Mucosa of gallbladder (tissue), 1 donor: ENCODE measurements at places on chromosomes 6 and 20. TPM values are rescaled to one million over a fixed set of nuclear protein-coding genes. Genes with fewer than 3 reads are reported as not detected.

DNA sequence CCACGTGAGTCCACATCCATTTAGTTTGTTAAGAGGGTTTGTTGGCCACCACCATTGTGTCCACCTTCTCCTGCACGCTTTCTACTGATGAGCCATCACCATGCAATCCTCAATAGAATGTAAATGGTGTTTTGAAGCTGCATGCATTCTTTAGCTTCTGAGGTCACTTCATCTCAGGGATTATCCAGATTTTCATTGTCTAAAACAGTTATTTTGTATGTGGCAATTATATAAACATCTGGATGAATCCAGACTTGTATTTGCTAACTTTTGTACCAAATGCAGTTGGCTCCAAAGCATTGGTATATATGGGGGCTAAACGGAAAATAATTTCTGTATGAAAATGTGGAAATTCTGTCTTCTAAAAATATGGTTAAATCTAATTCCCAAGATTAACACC lies 231.2 kb upstream of the ARID1B start:
- no peak for DNase-seq

DNA sequence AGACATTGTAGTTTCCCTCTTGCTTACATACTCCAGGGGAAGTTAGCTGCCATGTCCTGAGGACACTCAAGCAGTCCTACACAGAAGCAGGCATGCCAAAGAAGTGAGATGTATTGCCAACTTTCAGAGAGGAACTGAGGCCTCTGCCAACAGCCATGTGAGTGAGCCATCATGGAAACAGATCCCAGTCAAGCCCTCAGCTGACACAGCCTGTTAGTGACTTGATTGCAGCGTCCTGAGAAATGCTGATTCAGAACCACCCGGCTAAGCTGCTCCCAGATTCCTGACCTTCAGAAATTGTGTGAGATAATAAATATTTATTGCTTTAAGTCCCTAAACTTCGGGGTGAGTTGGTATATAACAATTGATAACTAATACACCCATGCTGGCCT lies 38.1 kb downstream of the GSTA2 start:
- DNase-seq, result peak; percentile 37

DNA sequence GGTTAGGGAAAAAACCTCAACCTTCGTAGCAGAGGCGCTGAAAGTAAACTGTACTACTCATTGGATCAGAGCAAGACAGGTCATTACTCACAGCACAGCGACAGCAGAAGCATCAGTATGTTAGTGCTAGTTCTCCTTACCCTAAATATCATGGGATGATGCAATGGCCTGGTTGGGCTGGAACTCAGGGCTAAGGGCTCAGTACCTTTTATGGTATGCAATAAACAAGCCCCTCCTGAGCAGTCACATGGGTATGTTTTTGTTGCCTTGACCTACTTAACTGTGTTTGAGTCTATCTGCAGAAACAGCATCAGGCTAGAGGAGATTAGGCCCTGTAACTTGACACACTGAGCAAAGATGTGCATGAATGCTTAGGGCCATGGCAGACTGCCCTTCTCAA lies 369.4 kb upstream of the IMPG1 start:
- no peak for DNase-seq

GRCh38 chr20:13910492-13910891 lies 79.9 kb downstream of the SEL1L2 start:
- no peak for DNase-seq

- peak; percentile 52 for DNase-seq
Measured at GRCh38 chr6:144343701-144344428, 58.7 kb downstream of the UTRN start.

DNA sequence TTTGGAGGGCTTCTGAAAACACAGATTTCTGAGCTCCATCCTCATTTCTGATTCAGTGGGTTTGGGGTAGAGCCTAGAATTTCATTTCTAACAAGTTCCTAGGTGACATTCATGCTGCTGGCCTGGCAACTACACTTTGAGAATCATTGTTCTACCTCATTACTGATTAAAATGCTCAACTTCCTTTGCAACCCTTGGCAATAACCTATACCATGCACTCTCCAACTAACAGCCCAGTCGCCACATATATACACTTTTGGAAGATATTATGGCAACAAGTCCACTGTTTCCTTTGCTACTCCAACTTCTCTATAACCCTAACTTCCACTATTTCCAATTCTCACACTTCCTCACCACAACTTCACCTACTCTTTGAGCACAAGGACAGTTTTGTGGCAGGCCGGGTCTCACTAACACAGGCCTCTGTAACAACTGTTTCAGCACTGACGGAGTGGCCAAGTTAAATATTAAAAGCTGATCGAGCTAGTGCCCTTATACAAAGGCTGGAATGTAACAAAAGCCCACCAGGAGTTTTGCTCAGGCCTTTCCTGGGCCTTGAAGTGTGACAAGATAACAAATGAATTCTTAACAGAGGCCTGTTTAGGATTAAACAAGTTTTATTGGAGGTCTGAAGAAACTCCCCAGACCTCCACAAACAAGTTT lies 32.1 kb upstream of the RAB23 start:
- no peak for DNase-seq

GRCh38 chr20:63074631-63075030 lies 67.9 kb upstream of the BHLHE23 start:
- no peak for DNase-seq

DNA sequence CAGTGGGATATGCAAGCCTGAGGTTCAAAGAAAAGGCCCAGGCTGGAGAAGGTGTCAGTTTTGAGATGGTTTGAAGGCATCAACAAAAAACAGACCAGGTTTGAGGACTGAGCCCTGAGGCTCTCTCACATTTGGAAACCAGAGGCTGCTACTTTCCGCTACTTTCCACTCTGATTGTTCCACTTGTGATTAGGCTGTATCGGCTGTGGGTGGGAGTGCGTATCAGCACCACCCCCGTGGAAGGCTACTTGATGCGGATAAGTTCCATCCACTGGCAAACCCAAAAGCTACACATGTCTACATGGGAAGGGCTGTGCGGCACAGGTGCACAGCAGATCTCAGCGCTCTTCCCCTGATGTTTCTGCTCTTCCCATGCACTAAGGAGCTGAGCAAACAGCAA lies 198.7 kb downstream of the GMPR start:
- no peak for DNase-seq

DNA sequence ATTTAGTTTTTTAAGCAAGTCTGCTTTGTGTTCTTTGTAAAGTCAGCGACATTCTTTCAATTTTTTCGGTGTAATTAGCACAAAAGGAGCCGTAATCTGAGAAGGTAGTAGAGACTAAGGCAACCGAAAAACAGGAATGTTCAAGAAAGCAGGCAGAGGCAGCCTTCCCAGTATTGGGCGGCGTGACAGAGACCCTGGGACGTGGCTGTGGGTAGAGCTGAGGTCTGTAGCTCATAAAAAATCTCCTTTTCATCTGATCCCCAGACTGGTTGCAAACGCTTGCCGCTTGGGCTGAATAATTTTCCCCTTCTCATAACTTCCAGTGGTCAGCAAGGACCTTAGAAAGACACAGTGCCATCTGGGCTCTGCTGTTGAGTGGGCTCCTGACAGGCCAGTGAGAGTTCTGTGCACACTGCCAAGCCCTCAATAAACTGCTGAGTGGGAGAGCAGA lies 30.8 kb downstream of the GNAS start:
- DNase-seq, result no peak

GRCh38 chr20:39778847-39779604 lies 816.9 kb downstream of the DHX35 start:
- no peak for DNase-seq

DNA sequence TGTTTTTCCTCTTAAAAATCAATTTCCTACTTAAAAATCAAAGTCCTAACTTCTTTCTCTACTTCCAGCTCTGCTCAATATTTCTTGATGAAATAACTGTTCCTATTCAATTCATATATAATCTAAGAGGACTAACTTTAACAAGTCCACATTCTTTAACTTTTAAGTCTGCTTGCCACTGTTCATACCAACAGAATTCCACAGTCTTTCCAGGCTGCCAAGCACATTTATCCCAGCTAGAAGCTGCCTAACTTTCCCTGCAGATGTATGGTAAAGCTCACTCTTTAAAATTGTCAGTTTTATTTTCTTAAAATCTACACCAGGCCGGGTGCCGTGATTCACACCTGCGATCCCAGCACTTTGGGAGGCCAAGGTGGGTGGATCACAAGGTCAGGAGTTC lies 11.5 kb downstream of the CALHM6 start:
- DNase-seq, result no peak

- no peak for DNase-seq
Measured at GRCh38 chr6:89978749-89979145, 84.5 kb downstream of the GJA10 start.

DNA sequence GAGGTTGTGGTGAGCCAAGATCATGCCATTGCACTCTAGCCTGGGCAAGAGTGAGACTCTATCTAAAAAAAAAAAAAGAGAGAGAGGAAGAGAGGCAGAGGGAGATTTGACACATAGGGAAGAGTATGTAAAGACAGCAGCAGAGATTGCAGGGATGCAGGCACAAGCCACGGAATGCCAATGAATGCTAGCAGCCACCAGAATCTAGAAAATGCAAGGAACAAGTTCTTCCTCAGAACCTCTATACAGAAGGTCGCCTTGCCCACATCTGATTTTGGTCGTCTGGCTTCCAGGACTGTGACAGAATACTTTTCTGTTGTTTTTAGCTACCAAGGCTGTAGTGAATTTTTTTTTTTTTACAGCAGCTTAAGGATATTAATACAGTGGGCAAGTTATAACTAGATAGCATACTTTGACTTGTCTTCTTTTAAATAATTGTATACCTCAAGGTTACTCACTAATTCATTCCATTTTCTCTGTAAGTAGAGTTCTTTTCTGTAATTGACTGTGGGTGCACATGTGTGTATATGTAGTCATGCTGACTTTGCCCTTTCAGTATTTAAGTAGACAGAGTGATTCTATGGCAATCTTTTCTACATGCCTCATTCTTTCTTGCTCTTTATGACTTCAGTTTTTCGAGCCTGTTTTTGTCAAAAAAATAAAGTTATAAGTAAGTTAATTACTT lies 402.2 kb downstream of the GJA1 start:
- no peak for DNase-seq

- peak; percentile 78 for DNase-seq
Measured at GRCh38 chr6:41040101-41040939, 1.3 kb upstream of the UNC5CL start.

- DNase-seq, result no peak
Measured at GRCh38 chr6:161199850-161200249, 74.0 kb downstream of the AGPAT4 start.

DNA sequence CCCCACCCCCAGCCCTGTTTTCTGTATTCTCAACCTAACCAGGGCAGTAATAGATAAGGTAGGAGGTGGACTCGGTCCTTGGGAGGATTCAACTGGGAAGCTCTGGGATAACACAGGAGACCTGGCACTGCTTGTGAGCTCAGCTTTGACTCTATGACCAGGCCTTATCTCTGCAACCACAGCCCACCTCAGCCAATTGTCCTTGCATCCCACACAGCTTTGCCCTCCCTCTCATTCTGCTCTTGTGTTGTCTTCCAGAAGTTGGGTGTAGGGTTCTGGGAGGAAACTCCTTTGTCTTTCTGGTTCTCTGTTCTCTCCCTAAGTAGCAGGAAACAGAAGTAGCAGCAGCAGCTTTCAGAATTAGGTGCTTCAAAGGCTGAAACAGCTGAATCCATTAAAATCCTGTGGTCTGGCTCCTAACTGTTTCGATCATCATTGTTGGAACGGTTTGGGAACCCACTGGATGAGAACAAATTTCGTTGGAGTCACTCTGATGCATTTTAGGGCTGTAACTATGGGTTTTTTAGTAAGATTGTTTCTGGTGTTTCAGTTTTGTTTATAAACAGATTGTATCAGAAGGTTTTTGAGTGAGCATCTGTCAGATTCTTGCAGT lies 32.4 kb upstream of the SNX9 start:
- no peak for DNase-seq

DNA sequence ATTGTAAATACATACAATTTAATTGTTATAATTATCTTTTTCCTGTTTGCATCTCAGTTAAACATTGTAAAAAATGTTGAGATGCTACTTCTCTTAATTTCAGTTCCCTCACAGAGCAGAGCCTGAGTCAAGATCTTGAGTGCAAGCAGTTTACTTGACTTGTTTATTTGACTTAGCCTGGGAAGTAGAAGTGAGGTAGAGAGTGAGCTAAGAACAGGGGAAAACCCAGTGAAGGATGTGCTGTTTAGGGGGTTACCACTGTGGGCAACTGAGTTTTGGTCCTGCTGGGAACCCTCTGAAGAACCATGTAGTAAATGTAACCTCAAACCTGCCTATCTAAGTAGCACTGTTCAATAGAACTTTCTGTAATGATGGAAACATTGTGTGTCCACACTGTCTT lies 495.2 kb upstream of the FLRT3 start:
- DNase-seq, result no peak

DNA sequence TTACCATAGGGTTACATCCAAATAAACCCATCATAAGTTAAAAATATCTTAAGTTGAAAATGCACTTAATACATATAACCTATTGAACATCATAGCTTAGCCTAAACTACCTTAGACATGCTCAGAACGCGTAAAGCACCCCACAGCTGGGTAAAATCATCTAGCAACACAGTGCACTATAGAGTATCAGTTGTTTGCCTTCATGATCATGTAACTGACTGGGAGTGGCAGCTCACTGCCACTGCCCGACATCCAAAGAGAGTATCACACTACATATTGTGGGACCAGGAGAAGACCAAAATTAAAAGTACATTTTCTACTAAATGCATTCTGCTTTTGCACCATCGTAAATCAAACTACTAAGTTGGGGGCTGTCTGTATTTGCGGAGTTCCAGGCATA lies 31.7 kb downstream of the THEMIS start:
- no peak for DNase-seq

GRCh38 chr20:1423625-1424106 lies 30.8 kb upstream of the FKBP1A start:
- DNase-seq, result peak; percentile 73

DNA sequence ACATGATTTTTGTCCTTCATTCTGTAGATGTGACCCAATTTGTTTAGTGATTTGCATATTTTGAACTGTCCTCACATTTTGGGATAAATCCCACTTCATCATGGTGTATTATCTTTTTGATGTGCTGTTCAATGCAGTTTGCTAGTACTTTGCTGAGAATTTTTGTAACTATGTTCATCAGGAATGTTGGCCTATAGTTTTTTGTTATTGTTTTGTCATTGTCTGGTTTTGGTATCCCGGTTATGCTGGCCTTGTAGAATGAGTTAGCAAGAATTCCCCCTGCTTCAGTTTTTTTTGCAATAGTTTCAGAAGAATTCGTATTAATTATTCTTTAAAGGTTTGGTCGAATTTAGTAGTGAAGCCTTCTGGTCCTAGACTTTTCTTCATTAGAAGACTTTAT lies 11.9 kb downstream of the KIF25 start:
- no peak for DNase-seq

DNA sequence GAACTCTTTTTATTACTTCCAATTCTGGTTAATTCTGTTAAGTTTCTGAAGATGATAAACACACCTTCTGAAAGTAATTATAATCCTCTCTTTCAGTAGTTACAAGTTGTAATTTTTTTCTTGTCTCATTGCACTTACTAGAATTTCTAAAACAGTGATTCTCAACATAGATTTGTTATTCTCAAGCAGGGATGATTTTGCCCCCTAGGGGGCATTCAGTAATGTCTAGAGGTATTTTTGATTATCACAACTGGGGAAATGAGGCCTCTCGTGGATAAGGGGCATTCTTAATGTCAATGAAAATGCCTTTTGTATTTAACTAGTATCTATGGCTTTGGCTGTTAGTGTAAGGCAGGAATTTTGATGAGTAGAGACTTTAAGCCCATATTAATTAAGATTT lies 39.4 kb upstream of the MAFB start:
- DNase-seq, result no peak

- DNase-seq, result no peak
Measured at GRCh38 chr20:62134735-62135231, 8.4 kb downstream of the PSMA7 start.

ULBP2 gene
- 0.14 TPM for total RNA-seq

SCRT2 gene
- not detected for total RNA-seq

IRF4 gene
- total RNA-seq, result 2.9 TPM

PRSS35 gene
- 2.8 TPM for total RNA-seq

RIN2 gene
- total RNA-seq, result 88.7 TPM

LY6G5B gene
- 8.1 TPM for total RNA-seq

GPR6 gene
- total RNA-seq, result not detected
